ENCODE measurements at places on chromosomes 2 and 18.

- DNase-seq: no peak
Measured at GRCh38 chr18:42025974-42026625, 71.1 kb downstream of the PIK3C3 start.

GRCh38 chr2:126736133-126736874 lies 80.3 kb downstream of the GYPC start:
- no peak for DNase-seq

GRCh38 chr2:98805412-98806171 lies 74.7 kb upstream of the MGAT4A start:
- DNase-seq: peak; percentile 98

DNA sequence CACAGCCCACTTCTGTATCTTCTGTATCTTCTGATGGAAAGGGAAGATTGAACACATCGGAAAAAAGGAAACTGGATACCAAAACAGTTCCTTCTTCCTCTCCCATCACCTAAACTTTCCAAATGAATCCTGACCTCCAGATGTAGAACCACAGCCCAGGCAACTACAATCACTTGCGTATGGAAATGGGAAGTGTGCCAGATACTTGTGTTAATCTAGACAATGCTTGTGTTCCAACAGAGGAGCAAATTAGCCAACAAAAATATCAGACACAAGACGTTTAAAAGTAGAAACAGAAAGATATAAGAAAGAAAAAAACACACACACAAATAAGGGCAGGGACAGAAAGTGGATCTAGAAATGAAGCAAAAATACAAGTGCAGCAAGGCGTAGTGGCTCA lies 31.4 kb upstream of the DUSP2 start:
- DNase-seq: no peak

DNA sequence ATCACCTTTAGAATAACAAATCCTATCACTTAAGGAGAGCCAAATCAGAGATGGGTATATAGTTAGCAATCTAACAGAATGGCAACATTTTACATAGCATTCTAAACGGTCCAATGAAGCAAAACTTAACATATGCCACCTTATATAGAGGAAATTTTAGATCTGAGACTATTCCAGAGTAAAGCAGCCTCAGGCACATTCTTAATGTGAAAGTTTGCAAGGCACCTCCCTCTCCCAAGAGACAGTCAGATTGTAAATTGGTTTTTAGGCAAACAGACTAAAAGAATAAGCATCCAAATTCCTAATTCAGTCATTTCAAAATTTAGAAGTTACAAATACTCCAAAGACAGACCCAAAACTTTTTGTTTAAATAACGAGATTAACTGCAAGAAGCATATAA lies 292.9 kb downstream of the STK39 start:
- no peak for DNase-seq

- DNase-seq: peak; percentile 7
Measured at GRCh38 chr2:57453945-57454344, 592.7 kb upstream of the VRK2 start.

- no peak for DNase-seq
Measured at GRCh38 chr2:121723316-121723715, 13.4 kb downstream of the NIFK start.

DNA sequence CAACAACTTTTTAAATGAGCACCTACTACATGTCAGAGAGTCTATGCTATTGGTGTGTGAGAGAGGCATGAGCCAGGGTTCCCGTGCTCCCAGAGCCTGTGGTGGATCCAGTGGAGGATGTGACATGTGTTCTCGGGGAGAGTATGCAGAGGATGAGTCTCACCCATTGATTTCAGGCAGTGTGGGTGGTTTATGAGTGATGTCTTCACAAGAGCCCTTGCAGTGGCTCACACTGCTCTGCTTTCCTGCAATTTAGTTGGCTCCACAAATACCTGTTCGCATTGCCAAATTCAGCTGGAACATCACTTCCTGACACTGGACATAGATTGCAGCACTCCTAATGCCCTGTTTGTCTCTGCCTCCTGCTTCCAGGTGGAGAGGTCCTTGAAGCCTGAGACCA lies 243.6 kb upstream of the CXCR4 start:
- DNase-seq: no peak

DNA sequence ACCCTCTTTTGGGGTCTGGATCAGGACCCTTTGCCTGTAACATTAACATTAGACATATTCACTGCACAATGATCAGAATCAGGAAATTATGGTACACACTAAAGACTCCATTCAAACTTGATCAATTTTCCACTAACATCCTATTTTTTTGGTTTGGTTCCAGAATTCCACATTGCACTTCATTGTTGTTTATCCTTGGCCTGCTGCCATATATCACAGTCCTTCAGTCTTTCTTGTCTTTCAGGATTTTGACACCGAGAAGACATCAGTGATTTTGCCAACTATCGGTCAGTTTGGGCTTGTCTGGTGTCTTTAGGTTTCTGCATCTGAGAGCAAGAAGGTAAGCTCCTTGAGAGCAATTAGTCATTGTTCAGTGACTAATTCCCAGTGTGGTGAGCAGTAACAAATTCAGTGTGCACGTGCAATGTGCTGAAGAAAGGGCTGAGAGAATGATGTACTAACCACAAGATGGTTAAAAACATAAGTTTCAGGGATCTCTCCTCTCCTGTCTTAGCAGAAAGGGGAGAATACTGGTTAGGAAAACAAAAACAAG lies 23.5 kb downstream of the MARCHF4 start:
- no peak for DNase-seq

- no peak for DNase-seq
Measured at GRCh38 chr2:217800433-217801114, 202.2 kb downstream of the TNS1 start.

DNA sequence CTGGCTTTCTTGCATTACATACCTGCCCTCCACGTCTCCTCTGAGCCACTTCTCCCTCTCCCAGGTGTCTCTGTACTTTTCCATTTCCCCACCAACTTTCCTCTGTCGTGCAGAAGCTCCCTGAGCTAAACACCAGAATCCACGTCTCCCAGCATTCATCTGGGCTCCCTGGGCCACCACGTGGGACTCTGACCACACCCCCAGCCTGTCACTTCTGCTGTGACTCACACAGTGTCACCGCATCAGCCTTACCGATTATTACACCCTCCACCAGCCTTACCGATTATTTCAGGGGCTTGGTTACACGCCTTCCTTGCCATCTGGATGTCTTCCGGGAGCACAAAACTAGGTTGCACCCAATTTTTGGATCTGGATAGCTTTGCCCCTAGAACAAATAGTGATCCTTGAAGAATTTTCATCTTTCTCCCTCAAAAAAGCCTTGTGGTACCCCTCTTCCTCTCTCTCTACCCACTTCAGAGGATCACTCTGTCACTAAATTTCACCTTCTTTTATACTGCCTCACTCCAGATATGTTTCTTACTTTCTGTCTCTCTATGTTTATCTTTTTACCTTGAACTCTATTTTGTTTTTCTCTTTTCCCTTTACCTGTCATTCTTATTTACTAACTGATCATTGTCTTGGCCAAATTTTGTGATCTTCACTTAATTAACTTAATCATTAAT lies 136.9 kb upstream of the CAB39 start:
- peak; percentile 10 for DNase-seq

- DNase-seq: peak; percentile 39
Measured at GRCh38 chr2:73984922-73985307, 205 bp downstream of the TET3 start.

DNA sequence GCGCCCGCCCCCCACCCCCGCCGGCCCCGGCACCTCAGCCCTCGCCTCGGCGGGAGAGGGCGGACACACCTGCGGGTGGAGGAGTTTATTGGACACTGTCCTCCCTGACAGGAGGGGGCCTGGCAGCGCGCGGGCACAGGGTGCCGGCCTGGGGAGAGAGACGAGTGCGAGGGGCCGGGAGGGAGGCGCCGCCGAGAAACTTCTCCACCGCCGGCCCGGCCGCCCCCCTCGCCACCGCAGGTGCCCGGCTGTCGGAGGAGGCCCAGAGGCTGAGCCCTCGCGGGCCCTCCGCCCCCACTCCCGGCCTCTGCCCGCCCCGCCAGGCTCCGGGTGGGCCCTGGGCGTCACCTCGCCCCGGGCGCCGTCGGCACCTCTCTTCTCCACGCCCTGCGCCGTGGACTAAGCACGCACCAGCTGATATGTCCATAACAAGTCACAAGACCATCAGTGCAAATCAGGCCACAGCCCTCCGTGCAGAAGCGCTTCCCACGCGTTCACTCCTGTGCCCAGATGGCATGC lies 311.3 kb downstream of the CELF4 start:
- no peak for DNase-seq

- DNase-seq: no peak
Measured at GRCh38 chr2:42049221-42050009, 1.6 kb downstream of the PKDCC start.

- no peak for DNase-seq
Measured at GRCh38 chr2:109231996-109232705, 103.1 kb downstream of the SH3RF3 start.

Measured in Kasumi-1 (cell line).